H9 (cell line): ENCODE measurements at places on chromosomes 5 and 9. TPM values are rescaled to one million over a fixed set of nuclear protein-coding genes. Genes with fewer than 3 reads are reported as not detected.
A peak's percentile ranks its signal among the peaks of the same experiment; 100 is the strongest.

- peak; percentile 56 for DNase-seq
Observed at GRCh38 chr5:10315824-10316509, 8.3 kb upstream of the CMBL start.

GRCh38 chr5:132274050-132274792, 16.7 kb downstream of the PDLIM4 start:
- DNase-seq, result peak; percentile 41

DNA sequence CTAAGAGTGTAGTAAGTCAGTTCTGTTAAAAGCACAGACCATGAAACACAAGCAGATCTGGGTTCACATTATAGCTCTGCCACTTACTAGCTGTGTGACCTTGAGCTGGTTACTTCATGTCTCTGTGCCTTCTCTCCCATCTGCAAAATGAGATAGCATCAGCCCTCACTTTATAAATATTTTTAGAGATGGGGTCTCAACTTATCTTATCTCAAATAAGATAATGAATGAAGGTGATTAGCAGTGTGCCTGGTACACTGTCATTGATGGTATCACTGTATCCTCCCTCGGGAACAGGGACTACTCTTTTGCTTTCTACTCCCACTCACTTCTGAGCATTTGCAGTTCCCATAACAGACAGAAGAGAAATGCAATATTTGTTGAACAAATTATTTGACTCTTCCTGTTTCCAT, 52.4 kb downstream of the GALNT10 start:
- DNase-seq, result no peak

INPP5E gene
- 20.4 and 21.0 TPM in 2 replicates for total RNA-seq

IGFBPL1 gene
- total RNA-seq, result 37.7 and 37.9 TPM in 2 replicates

GRCh38 chr5:81763294-81763928, 12.5 kb upstream of the SSBP2 start:
- no peak for DNase-seq

LCN6 gene
- total RNA-seq, result not detected in 2 replicates

ANKRD55 gene
- total RNA-seq, result not detected in 2 replicates

- DNase-seq, result no peak
Observed at GRCh38 chr9:33714989-33715388, 80.4 kb upstream of the PRSS3 start.

DNA sequence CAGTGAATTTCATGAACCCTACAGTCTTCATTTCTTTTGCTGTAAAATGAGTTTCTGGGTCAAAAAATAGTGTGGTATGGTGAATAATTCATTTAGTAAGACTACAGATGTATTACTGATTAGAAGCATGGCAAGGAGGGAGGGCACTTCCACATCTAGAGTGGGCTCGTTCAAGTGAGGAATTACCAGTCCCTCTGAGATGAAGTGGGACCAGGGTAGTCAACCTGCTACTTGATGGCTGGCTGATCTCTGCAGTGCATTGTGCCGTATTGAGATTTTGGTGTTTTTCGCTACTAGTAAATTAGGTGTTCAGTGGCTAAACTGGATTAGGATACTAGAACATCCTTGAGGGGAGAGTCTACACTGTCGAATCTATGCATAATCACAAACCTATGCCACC, 10.8 kb downstream of the CDC37L1 start:
- DNase-seq, result no peak

MELK gene
- 40.1 and 43.6 TPM in 2 replicates for total RNA-seq

DNA sequence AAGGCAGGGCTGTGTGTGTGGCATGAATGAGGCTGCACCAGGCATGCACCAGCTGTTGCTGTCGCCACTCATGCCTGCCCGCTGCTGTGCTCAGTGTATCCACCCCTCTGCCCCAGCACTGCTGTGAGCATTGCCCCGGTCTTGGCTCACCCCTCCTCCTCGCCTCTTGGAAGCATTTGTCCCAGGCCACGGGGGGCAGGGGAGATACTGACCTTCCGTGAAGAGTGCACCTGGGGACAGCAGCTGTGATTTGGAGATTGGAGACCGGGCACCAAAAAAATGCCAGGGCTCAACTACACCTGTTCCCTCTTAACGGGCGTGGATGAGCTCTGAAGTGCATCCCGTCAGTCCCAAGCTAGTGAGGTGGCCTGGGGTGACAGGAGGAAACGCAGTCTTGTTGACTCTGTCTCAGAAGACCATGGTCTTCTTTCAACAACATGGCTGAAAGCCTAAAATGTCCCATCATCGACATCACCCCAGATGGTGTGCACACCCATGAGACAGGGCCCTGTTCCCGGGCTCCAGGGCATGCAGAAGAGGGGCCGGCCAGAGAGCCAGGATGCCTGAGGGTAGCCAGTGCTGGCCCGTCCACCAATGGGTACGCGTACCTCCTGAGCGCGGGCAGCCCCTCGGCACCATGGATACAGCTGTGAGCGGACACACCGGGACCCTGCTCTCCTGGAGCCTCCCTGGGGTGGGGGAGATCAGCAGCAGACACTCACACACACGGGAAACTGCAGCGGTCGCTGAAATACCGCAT, 115.8 kb downstream of the COL5A1 start:
- DNase-seq, result no peak

- DNase-seq, result no peak
Observed at GRCh38 chr5:166032601-166033000, 2258.8 kb upstream of the WWC1 start.

DNA sequence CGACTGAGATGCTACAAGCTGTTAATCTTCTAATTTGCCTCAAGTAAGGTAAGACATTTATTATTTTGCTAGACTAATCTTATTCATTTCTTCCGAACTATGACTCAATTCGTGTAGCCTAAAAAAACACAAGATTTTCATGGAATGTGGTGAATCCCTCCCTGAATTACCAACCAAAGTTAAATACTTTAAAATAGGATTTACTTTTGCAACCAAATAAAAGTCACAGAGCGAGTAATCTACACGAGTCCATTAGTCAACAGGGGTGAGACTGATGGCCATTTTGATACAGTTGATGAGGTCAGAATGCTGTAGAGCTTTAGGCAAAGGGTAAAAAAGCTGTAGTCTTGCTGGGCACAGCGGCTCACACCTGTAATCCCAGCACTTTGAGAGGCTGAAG, 13.1 kb upstream of the BNC2 start:
- no peak for DNase-seq

- no peak for DNase-seq
Observed at GRCh38 chr9:130823435-130823834, 11.6 kb upstream of the ABL1 start.

CCDC192 gene
- total RNA-seq, result 0.22 TPM in 1 of 2 replicates, not detected in the other

- no peak for DNase-seq
Observed at GRCh38 chr9:129481810-129482511, 138.9 kb downstream of the C9orf50 start.

GRCh38 chr5:57834829-57835608, 352.4 kb upstream of the ACTBL2 start:
- DNase-seq, result peak; percentile 80

ABL1 gene
- 79.4 and 83.6 TPM in 2 replicates for total RNA-seq

DNA sequence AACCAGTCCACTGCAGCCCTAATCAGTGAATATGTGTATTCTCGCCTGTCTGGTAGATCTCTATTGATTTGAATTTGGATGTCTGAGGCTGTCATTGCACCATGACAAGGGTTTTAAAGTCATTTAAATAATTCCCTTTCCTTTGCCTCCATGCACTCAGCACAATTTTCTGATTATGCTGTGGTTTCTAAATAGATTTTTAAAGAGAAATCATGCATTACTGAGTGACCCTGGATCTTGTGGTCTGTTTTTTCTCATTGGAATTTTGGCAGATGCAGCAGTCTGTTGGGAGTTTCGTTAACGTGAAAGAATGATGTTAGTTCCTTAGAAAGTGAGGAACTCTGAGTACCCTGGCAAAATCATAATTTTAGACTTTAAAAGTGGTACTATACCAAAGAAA, 396.0 kb downstream of the LRRC70 start:
- no peak for DNase-seq

DNA sequence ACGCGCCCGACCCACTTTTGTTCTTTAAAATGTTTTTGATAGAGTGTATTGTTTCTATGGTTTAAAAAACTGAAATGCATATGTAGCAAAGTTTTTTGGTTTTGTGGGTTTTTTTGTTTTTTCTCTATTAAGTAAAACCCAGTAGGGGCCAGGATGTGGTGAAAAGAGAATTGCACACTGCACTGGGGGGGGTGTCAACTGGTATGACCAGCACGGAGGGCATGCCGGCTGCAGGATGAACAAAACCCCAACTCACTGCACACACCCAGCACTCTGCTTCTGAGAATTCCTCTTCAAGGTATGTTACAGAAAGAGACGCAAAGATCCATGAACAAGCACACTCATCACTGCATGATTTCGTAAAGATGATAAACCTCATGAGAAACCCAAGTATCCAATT, 75.0 kb downstream of the STK10 start:
- DNase-seq, result no peak

ARL14EPL gene
- total RNA-seq, result not detected in 2 replicates

DNA sequence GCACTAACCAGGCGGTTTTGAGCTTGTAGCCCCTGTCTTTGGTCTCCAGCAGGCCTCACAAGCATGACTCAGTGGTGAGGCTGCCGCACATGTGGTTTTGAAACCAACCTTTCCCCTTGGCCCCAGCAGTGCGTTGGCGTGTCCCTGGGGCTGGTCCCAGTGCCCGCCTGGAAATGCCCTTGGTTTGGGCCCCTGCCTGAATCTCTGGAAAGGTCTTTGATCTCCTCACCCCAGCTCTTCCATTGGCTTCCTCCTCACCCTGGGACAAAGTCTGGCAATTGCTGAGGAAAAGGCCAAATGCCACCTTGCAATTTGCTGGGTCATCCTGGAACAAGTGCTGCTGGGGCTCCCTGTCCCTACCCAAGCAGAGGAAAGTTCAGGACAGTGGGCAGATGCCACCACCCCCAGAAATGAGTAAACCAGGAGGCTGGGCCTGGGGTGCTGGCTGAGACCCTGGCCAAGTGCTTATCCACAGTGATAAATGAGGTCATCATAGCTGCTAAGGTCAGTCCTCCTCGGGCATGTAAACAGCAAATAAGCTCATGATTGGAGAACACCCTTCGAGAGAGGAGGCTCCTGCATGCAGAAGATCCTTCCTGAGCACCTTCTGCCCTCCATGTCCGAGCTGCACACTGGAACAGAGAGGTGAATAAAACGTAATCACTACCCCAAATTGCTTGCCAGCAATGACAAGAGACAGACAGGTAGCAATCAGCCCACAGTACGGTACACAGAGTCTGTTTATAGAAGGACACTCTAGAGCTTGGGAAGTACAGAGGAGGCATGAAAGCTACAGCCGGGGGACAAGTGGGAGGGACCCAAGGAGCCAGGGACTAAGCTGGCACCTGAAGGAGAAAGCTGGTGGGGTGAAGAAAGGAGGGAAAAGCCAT, 98.9 kb upstream of the CPEB4 start:
- DNase-seq, result no peak

GRCh38 chr9:133953621-133953975, 38.5 kb downstream of the VAV2 start:
- no peak for DNase-seq

DNA sequence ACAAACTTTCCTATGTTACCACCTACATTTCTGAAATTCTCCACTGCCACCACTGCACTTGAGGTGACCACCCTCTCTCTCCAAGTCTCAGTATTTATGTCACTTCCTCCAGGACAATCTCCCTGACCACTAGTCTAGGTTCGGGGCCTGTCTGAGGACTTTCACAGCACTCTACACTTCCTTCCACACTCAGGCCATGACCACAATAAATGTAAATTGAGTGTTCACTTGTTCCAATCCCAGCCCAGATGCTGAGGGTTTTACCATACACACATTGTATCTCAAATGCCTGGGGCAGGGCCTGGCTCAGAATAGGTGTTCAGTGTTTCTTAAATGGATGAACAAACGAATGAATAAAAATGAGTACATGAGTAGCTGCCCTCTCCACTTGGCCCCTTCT, 26.9 kb upstream of the CCNG1 start:
- DNase-seq, result no peak

CNTNAP3B gene
- 4.6 and 4.7 TPM in 2 replicates for total RNA-seq

- no peak for DNase-seq
Observed at GRCh38 chr9:36928210-36928609, 105.9 kb downstream of the PAX5 start.

GRCh38 chr5:74199005-74199404, 441.5 kb downstream of the ENC1 start:
- DNase-seq, result no peak

DNA sequence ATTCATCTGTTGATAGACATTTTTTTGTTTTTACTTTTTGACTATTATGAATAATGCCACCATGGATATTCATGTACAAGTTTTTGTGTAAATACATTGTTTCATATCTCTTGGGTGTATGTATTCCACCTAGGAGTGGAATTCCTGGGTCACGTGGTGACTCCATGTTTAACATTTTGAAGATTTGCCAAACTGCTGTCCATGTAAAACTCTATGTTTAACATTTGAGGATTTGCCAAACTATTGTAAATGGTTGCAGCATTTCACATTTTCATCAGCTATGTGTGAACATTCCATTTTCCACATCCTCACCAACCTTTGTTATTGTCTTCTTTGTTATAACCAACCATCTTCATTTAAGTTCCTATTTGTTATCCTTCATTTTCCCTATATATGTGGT, 12.2 kb downstream of the TMEFF1 start:
- DNase-seq, result no peak

- no peak for DNase-seq
Observed at GRCh38 chr5:113047733-113048652, 71.4 kb downstream of the DCP2 start.

SLC25A2 gene
- not detected in 2 replicates for total RNA-seq

DNA sequence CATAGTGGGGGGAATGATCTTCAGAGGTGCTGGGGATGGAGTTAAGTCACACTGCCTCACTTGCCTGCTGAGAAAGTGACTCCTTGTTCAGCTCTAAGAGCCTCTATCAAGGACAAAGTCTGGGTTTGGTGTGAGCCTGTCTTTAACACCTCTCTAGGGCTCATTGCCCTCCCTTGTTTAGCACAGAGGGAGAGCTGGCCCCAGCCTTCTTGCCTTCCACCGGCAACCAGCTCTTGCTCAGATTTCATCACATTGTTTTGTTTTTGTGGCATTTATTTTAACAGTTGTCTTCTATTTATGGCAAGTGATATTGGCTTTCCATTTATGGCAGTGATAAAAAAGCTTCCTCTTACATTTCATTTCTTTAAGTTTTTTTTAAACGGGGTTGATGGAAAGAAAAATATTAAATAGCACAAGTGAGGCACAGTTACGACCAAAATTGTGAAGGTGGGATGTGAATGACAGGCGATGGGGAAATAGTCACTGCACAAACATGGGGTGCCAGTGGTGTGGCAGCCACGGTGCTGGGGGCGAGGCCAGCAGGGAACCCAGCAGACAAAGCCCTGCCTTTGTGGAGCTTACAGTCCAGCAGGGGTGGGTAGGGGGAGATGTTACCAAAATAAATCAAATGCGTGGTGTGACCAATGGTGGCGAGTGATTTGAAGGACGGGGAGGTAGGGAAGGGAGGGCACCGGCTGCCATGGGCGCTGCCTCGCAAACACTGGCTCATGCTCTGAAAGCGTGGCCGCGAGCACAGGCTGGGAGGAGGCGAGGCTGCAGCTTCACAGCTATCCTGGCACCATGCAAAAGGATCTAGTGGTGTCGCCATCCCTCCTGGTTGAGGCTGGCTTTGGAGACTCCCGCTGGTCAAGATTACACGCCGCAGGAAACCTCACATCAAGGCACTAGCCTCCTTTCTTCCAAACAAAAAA, 21.2 kb upstream of the UNC5A start:
- DNase-seq, result no peak
